ENCODE measurements at places on chromosomes 11 and 22.

- DNase-seq: no peak
Observed at GRCh38 chr11:41250408-41250935, 209.0 kb downstream of the LRRC4C start.

GRCh38 chr22:19889951-19890350 lies 35.3 kb upstream of the GNB1L start:
- DNase-seq: no peak

DNA sequence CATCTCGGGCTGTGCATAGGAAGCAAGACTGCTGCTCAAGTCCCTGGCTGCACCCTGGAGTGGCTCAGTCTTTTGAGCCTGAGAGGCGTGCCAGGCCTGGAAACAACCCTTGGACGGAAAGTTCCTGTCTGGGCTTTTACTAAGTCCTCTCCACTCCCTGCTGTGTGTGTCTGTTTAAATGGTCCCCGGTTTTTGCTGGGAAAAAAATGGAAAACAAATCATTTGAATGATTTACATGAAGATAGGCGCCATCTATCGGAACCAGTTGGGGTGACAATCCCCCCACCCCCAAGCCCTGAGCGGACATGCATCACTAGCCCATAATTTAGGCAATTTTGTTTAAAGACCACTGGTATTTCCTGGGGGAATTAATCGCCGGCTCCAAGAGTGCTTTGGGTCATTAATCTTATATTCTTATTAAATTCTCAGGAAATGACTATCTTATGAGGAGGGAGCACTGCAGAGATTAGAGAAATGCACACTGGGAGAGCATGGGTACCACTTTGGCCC lies 2.7 kb upstream of the GAB2 start:
- peak; percentile 89 for DNase-seq

- DNase-seq: no peak
Observed at GRCh38 chr11:104526006-104526405, 362.1 kb upstream of the PDGFD start.

- DNase-seq: peak; percentile 98
Observed at GRCh38 chr22:46007848-46008261, 30.9 kb upstream of the WNT7B start.

DNA sequence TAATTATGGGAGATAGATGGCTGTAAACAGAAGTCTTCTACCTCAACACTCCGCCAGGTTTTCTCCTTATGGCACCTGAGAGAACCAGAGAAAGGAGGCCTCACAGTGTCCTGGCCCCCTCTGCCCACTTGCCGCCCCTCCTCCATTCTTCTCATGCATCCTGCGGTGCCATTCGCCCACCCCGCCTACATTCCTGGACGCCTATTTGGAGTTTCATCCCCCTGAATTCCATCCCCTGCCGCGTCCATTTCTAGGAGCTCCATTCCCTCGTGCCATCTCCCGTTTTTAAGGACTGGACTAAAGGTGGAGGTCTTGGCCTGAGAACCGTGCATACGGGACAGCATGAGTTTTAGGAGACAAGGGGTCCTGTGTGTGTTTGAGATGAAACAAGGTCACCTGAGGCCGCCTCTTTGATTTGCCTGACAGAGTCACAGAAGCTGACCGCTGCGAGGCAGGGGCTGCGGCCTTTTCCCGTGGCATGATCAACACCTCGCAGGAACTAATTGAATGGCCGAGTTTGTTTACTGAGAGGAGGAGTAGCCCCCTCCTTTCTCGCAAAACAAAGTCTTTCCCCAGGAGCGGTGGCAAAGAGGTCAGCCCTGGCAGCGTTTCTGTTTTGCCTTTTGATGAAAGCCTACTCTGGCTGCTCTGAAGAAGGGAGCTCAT lies 246.2 kb downstream of the ST3GAL4 start:
- DNase-seq: no peak

DNA sequence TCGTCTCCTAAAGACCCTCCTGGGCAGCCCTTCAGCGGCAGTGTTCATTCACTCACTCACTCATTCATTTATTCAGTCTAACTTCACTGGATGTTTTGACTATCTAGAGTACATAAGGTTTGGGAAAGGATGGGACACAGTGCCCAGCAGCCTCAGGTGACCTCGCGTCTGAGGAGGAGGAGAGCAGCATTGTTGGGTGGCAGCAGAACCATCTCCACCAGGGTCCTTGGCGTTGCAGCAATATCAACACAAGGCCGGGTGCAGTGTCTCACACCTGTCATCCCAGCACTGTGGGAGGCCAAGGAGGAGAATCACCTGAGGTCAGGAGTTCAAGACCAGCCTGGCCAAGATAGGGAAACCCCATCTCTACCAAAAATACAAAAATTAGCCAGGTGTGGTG lies 408.0 kb downstream of the BRD1 start:
- DNase-seq: no peak

GRCh38 chr22:39614442-39614841 lies 43.9 kb downstream of the CACNA1I start:
- DNase-seq: no peak

DNA sequence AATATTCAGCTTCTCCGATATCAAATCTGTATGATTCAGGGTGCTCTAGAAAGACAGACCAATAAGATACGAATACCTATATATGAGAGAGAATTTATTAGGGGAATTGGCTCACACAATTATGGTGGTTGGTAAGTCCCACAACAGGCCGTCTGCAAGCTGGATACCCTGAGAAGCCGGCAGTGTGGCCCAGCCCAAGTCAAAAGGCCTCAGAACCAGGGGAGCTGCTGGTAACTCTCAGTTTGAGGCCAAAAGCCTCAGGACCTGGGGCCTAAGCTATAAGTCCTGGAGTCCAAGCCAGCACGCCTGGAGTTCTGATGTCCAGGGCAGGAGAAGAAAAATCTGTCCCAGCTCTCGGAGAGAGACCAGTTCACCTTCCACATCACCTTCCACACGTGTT lies 318.7 kb downstream of the BRD1 start:
- no peak for DNase-seq

DNA sequence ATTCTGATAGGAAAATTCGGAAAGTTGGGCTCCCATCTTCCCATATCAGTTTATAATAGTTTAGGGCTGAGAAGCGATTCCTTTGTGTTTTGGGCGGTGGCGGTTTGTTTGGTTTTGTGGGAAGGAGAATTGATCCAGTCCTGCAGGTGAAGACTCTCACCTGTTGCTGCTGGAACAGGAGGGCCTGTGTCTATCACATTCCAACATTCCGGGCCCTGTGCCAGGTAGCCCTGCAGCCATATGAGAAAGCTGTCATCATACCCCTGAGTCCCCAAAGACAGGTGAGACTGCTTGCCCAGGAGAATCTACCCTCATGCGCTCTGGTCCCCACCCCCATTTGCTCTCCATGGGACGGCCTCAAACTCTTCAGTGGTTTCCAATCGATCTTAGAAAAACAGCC lies 62.1 kb downstream of the TRAF6 start:
- DNase-seq: no peak

- DNase-seq: no peak
Observed at GRCh38 chr22:37148742-37149665, 712 bp downstream of the IL2RB start.

- DNase-seq: no peak
Observed at GRCh38 chr22:45823336-45823735, 151.7 kb downstream of the ATXN10 start.

DNA sequence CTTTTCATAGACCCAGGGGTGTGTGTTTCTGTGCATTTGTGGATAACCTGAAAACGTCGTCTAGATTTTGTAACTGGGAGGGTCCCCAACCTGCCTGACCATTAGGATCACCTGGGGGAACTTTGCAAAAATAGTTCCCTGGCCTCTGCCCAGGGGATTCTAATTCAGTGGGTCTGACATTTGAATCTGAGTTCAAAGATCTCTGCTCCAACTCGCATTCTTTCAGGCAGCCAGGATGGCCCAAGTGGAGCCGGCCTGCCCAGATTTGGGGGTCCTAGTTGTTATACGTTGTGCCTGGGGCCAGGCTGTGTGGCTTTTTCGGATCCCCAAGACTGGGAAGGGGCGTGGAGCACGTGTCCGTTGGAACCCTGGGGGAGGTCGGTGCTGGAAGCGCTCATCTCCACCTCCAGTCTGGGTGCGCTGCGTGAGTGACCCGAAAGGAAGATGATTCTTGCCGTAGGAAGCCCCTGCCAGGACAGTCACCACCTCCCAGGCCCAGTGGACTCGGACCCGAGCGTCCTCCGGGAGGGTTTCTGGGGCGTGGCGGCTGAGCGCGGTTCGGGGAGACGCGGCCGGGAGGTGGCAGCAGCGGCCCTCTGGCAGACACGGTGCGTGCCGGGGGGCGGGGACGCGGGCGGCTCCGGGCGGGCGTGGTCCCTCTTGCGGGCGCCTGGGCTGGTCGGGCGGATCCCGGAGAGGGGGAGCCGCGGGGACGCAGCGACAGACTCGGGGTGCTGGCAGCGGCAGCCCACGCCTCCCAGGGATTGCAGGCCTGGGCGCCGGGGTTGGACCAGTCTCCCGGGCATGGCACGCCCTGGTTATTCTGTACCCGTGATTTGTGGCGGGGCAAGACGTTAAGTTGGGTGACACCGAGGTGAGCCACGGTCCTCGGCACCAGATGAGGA lies 29.2 kb upstream of the PLET1 start:
- DNase-seq: peak; percentile 53

GRCh38 chr22:47107431-47107830 lies 345.0 kb downstream of the TBC1D22A start:
- DNase-seq: peak; percentile 80

GRCh38 chr22:44337678-44338004 lies 24.9 kb upstream of the SHISAL1 start:
- peak; percentile 53 for DNase-seq

DNA sequence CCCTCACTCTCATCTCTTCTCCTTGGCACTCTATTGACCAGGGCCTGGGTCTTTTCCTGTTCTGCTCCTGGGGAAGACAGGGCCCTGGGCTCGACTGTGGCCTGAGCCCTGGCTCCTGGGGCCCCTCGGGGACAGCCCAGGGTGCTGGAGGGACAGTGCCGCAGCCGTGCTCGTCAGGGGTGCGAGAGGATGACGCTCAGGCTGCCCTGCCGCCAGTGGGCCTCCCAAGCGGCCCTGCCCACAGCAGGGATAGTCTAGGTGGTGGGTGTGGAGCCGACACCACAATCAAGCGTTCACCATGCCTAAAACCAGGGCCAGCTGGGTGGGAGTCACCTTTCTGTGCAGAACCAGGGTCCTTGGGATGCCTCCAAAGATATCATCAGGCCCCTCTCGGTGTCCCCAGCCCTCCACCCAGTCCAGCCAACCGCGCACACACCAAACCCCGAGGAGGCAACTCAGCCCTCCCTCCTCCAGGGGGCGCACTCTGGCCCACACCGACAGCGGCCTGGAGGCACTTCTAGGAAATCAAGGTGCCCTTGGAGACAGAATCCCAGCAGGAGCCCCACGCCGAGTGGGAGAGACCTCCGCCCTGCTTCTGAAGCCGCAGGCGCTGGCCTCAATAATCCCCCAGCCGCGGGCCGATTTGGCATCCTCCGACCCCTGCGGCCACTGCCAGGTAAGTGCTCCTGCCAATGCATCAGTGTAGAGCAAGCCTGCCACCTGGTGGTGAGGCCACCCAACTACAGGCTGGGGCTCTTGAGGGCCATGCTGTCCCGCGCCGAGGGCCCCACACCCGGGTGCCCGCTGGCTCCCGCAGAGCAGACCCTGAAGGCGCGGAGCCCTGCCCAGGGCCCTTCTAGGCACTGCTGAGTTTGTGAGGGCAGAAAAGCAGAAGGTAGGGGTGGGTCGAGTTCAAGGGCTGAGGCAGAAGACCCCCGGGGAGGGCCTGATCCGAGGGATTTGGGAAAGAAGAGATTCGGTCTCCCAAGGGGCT lies 496.4 kb downstream of the BUD13 start:
- peak; percentile 49 for DNase-seq

- DNase-seq: no peak
Observed at GRCh38 chr11:46414466-46414796, 22.9 kb upstream of the CHRM4 start.

DNA sequence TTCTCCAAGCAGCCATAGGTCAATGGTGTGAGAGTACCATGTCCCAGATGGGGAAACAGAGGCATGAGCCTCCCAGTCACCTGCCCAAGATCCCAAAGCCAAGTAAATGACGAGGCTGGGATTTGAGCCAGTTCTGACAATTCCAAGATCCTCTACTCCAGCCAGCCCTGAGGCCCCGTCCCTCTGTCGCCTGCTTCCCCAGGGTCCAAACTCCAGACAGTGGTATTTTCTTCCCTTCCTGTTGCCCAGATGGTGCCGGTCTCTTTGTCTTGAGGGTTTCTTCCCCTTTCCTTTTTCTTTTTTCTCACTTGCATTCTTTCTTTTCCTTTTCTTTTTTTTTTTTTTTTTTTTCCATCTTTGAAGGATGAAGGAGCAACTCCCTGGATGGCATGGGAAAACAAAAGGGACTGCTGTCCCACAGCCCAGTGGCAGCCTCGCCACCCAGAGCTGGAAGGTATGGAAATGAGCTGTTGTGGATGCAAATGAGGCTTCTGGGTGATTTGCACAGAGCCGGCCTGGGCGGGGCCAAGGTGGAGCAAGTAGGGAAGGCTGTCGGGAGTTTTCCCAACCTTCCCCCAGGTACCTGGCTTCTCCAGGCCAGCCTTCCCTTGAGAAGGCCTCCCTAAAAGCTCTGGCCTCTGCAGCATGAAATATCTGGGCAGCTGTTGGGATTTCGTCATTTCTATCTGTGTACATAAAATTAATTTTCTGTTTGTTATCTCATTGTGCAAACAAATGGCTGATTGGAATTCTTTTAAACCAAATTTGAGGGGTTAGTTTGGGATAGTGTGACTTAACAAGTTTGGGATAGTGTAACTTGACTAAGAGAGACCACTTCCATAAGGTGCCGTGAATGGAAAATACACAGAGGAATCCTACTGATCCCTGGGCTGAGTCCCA lies 146.8 kb downstream of the MN1 start:
- DNase-seq: peak; percentile 26

DNA sequence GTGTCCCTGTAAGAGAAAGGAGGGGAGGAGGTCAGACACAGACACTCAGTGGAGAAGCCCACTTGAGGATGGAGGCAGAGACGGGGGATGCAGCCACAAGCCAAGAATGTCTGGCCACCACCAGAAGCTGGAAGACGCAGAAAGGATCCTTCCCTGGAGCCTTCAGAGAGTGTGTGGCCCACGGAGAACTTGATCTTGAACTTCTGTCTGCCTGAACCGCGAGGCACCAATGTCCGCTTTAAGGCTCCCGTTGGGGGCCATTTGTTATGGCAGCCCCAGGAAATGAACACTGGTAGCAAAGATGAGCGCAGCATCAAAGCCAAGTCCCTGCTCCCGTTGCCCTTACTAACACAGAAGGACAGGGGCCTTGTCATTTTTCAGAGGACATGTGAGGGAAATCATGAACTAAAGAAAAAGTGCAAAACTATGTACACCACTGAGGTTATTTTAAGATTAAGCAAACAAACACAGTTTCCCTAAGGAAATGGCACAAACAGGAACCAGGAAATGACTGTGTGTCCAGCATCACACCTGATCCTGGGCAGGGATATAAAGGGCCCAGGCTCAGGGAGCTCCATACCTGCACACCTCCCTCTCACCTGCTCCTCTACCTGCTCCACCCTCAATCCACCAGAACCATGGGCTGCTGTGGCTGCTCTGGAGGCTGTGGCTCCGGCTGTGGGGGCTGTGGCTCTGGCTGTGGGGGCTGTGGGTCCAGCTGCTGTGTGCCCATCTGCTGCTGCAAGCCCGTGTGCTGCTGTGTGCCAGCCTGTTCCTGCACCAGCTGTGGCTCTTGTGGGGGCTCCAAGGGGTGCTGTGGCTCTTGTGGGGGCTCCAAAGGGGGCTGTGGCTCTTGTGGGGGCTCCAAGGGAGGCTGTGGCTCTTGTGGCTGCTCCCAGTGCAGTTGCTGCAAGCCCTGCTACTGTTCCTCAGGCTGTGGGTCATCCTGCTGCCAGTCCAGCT lies at the start of gene KRTAP5-6:
TSS of gene KRTAP5-6 (plus strand) at position 588 of the 963 bp plus-strand sequence. CDS start at position 639, 51 bp downstream.
- DNase-seq: no peak

Data from fibroblast of lung (primary cell).